NCI-H345 (cell line): ENCODE measurements at places on chromosomes 11 and 22.

- DNase-seq, result no peak
Measured at GRCh38 chr11:2780850-2781407, 81.1 kb upstream of the KCNQ1OT1 start.

DNA sequence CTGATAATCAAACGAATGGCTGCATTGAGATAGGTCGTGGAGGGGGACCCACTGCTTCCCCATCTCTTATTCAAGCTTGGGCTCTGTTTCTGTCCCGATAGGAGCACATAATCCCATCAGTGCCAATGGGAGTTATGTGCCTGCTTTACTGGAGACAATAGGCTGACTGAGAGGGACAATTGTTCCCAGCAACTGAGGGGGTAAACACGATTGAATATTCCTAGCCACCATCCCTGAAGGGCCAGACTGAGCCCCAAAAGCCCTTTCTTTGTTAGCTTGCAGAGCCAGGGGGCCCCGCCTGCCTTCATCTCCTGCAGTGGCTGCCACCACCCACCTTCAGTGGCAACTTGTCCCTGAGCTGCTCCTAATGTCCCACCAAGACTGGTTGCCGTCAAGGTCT is 172.8 kb upstream of the NAV2 start:
- DNase-seq, result no peak

DNA sequence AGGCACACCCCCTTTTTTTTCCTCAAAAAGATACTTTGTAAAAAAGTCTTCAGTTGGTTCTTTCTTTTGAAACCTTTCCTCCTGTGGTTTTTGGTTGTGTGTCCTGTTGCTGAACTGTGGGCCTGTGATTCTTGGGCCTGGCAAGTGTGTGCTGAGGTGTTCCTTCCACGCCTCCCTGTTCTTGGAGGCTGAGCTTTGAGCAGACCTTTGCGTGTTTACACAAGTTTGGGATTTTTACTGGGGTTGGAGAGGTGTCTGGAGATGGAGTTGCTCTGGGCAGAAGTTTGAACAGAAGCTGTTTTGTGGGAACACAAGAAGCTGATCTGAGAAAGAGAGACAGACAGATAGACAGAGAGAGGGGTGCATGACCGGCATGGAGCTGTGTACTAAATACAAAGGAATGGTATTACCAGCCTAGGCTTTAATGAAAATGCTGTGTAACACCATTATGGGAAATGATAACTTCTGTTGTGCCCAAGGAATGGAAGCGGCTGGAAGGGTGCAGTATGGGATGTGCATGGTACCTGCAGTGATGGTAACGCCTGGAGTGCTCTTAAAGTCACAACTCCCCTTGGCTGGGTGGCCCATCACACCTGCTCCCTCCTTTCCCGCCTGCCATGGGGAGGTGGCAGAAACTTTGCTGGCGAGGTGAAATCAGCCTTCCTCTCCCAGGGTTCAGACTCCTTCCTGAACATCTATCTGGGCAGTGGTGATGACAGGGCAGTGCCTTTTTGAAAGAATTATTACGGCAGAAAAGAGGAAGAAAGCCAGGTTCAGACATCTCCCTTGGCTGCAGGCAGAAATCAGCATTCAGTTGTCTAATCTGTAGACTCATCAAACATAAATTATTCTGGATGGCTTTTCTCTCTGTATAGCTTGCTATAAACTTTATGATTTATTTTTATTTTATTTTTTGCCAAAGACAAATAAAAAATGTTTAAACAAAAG is 70.4 kb downstream of the LDLRAD3 start:
- DNase-seq, result no peak

- DNase-seq, result no peak
Measured at GRCh38 chr11:34223021-34223813, 117.8 kb downstream of the NAT10 start.

DNA sequence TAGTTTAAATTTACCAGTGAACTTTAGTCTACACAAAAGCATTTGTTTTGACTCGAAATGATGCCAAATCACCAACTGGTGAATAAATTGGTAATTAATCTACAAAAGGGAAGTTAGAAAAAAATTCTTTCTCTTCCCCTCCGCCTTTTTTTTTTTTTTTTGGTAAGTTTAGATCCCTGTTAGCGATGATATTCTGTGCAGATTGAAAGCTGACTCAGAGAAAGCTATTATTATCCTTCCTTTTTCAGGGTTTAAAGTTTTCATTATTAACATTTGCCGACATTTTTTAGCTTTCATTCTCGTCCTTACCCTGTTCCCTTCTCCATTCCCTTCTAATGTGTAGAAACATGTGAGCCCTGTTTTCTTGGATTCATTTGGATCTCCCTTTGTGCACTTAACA is 16.8 kb upstream of the NUP160 start:
- no peak for DNase-seq

- no peak for DNase-seq
Measured at GRCh38 chr11:59918480-59918879, 19.8 kb upstream of the OOSP1 start.

DNA sequence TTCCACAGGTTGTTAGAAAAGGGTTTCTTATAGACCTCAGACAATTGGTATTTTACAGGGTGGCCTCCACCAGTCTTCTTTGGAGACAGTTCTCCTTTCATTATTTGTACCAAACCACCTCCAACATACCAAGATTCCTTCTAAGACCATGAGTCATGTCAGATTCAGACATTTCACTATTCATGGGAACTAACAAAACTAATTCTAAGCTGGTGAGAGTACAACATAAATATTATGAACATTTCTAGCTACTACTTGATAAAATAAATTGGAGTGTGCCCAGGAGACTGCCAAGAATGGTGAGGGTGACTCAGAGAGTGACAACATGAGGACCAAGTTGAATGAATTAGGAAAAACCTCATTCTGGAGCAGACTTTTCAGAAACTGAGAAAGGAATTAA is 494.6 kb upstream of the LRRC4C start:
- DNase-seq, result no peak

DNA sequence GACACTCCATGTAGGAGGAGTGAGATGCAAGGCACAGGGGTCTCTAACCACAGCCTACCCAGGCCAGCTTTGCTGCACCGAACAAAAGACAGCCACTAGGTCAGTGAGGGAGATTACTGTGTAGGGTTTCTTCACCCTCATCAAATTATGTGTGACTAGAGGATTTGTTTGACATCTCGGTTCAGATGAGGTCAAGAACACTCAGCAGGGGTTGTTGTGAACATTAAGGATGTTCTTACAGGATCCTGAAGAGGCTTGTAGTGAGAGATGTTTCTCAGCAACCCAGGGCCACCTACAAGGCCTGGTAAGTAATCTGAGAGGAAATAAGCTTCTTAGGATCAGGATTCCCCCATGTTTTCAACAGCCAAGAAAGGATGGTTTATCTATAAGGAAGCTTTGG is 202.1 kb downstream of the NXPE2 start:
- no peak for DNase-seq

DNA sequence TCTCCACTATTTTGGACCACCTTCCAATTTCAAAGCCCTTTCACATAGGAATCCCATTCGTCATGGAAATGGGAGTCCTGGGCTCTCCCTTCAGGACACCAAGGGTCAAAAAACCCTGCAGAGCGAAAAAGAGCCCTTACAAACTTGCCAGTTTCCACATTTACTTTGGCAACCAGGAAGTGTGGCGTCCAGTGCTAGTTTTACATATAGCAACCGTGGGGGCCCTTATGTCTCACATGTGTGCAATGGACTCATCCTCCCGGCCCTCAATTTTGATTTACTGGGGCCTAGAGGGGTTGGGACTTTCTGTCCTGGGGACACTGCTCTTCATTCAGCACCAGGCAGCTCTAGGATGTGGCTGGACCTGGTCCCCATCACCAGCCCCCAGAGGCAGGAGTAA is 33.7 kb downstream of the DAGLA start:
- no peak for DNase-seq
